ENCODE measurements at places on chromosomes 6 and 20. TPM values are rescaled to one million over a fixed set of nuclear protein-coding genes. Genes with fewer than 3 reads are reported as not detected.

PRR18 gene
- 22.1 TPM for polyA plus RNA-seq

BHLHE23 gene
- polyA plus RNA-seq, result not detected

PHACTR3 gene
- 28.5 TPM for polyA plus RNA-seq

SMPDL3A gene
- polyA plus RNA-seq, result 3.2 TPM

XRN2 gene
- 38.3 TPM for polyA plus RNA-seq

MAP3K5 gene
- 8.4 TPM for polyA plus RNA-seq

CLPSL1 gene
- not detected for polyA plus RNA-seq

MICB gene
- polyA plus RNA-seq, result 11.5 TPM

RIN2 gene
- 13.4 TPM for polyA plus RNA-seq

TNF gene
- polyA plus RNA-seq, result not detected

RTF2 gene
- polyA plus RNA-seq, result 238 TPM

LHFPL5 gene
- polyA plus RNA-seq, result 5.4 TPM

MYCT1 gene
- polyA plus RNA-seq, result 2.2 TPM

FAM184A gene
- 8.5 TPM for polyA plus RNA-seq

All from brain (organoid and tissue), 16 donors.